ENCODE measurements at places on chromosomes 5 and 9.
A peak's percentile ranks its signal among the peaks of the same experiment; 100 is the strongest.

DNA sequence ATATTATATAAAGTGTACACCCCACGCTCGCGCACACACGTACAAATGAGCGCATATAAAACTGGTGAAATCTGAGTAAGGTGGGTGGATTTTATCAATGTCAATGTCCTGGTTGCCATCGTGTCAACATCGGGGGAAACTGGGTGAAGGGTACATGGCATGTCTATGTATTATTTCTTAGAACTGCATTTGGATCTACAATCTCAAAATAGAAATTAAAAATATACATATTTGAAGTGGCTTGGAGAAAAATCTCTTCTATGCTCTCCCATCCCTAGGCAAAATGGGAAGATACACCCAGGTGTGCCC, 763 bp upstream of the WHRN start:
- no peak for DNase-seq

- no peak for DNase-seq
These were observed 347.9 kb downstream of the CDH9 start for GRCh38 chr5:26690511-26690910.

DNA sequence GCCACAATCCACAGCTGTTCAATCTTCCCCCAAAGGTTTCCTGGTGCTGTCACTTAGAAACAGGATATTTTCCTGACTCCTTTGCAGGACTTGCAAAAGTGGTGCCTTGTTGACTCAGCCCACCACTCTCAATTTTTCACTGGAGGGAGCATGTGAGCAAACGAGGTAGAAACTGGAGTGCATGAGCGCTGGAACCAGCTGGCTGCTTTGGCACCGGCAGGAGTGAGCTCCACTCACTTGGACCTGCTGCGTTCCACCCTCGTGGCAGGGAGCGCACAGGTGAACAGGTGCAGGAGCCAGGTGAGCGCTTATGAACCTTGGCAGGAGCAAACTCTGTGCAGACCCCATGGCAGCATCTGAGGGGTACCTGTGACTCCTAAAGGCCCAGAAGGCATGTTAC, 364.1 kb upstream of the RORB start:
- no peak for DNase-seq

DNA sequence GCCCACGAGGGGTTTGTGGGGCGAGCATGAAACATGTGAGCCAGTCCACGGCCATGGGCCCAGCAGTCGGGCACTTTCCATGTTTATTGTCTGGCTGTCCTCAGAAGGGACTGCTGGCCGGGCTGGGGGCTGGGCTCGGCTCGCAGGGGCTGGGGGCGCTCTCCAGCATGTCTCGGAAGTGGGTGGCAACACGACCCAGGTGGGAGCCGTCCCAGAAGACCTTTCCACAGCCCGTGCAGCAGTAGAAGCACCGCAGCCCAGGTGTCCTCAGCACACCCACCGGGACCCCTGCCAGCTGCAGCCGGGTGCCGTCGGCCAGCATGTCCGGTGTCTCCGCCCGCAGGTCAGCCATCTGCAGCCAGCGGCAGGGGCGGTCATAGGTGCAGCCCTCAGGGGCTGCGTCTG, 4.8 kb upstream of the NRARP start:
- no peak for DNase-seq

DNA sequence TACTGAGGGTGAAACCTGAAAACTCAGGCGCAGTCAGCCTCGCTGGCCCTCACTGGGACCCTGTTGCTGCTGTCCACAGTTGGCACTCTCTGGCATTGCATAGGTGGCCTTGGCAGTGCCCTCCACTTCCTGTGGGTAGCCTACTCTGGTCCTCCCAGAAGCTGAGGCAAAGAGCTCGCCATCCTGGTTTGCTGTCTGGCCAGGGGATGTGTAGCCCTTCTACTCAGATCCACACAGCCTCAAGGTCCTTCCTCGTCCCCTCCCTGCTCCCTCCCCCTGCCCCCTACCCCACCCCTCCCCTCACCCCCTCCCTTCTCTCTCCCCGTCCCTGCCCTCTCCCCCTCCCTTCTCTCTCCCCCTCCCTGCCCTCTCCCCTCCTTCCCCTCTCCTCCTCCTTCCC, 176.0 kb downstream of the OLFM1 start:
- no peak for DNase-seq

GRCh38 chr9:109314011-109314531, 6.8 kb downstream of the EPB41L4B start:
- no peak for DNase-seq

- peak; percentile 33 for DNase-seq
These were observed 40.0 kb upstream of the MYO10 start for GRCh38 chr5:16975950-16976624.

DNA sequence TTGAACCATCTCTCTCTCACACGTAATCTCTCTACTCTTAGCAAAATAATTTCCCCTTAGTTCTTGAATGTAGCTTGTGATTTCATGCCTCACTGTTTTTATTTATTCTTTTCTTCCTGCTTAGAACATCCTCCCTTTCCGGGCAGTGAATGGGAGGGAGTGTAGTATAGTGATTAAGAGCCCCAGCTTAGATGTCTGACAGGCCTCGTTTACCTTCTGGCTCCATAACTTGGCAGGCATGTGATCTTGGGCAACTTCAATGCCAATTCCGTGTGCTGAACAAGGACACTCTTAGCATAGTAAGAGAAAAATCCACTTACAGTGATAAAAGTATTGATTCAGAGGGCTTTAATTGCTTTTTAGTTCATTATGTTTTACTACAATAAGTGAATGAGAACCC, 96.3 kb upstream of the TNPO1 start:
- no peak for DNase-seq

GRCh38 chr5:158100373-158100888, 241.5 kb upstream of the CLINT1 start:
- DNase-seq, result no peak

DNA sequence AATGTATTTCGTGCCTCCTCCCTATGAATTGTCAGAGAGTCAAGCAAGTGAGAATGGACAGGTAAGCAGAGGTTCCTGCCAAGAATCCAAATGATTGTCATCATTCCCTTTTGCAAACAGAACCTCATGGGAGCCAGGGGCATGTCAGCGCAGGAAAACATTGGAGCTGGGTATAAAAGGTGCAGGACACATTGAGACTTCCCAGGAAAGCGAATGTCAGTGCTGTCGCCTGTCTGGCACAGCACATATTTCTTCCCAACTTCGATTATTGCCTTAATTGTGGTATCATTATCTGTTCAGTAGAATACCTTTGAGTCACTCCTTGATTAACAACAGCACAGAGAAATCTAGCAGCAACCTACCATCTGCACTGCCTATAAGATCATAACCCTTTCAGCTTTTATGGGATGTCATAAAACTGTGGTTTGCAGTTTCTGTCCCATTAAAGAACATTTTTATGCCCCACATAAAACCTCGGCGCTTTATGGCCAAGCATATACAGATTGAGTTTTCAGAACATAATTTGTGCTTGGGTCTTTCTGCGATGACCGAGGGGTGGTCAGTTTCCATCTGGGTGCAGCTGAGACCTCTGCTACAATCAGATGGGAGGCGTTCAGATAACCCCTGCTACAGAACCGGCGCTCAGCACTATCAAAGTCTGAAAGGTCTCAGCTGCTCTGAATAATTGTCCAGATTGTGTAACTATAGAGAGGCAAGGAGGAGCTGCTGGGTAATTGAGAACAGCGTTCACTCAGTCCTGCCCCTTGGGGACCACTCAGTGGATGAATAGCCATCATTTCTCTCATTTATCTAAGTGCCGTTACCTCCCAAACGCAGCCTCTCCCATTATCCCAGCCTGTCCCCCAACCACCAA, 30.9 kb upstream of the WWC1 start:
- DNase-seq, result no peak

DNA sequence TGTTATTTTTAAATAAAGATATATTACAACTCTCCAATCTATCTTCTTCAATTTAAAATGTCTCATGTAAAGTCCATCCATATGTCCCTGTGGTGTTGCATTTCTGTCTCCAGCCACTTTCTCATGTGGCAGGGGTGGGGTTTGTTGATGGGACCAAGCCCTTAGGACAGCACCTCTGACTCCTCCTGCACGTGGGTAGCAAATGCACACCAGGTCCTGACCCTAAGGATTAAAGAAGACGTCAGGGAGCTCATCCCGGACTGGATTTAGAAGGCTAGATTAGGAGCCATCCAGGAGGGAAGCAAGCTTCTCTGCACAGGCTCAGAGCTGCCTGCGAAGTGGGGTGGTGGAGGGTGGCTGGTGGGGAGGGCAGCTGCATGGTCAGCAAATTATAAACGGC, 38.9 kb upstream of the FAM120AOS start:
- DNase-seq, result no peak

- DNase-seq, result no peak
These were observed 18.9 kb downstream of the PLK2 start for GRCh38 chr5:58440901-58441460.

DNA sequence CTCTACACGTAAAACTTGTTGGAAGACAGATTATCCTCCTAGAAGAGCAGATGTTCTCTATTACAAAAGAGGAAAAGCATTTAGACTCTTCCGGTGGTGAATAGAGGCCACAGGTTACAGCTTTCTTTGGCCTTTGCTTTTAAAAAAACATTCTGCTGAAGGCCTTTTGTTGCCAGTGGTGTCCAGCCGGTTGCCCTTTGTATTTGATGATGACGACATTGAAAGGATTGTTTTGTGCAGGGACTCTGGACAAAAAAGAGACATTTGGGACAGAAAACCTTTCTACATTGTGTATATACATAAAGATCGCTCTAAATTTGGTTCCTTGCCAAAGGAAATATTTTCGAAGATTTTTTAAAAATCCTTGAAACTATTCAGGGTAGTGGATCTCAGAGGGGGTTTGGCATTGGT, 180.3 kb downstream of the C9orf152 start:
- DNase-seq, result peak; percentile 96

GRCh38 chr5:94746731-94747124, 128.3 kb downstream of the SLF1 start:
- DNase-seq, result peak; percentile 74

GRCh38 chr9:100662122-100662521, 84.2 kb downstream of the CAVIN4 start:
- DNase-seq, result no peak

DNA sequence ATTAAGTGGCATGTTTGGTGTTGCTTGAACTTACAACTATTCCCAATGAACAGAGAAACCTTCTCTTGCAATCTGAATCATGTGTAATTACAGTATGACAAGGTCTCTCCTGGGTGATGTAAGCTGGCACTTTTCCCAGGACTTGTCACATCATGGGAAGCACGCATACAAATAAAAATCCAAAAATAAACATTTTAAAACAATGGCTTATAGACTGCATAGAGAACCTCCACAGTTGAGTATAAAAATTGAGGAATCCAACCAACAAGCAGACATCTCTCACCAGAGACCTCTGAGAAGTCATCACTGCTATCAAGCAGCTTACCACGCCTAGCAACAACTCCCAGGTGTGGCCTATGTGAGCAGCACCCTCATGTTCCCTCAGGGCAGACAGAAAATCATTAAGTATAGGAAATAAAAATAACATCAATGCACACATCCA, 3.9 kb downstream of the MLLT3 start:
- DNase-seq, result peak; percentile 84

DNA sequence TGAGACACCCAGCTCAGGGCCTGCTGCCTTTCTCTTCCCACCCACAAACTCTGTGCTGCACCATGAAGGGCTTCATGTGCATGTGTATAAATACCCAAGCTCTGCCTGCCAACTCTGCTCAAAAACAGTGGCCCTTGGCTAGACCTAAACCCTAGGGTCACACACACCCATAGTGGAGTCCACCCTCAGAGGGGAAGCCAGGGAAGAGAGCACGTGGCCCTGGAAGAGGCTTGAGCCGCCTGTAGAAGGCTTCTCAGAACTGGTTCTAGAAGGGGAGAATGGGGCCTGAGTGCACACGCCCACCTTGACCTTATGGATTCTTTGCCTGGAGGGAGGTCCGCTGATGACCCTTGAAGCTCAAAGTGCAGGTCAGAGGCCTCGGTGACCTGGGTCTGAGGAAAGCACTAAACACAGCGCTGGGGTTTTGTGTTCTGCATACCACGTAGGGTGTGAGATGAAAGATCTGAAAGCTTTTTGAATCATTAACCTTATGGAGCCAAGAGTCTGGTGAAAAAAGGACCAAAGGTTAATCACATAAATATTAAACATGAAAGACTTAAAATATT, 60.6 kb downstream of the CYFIP2 start:
- DNase-seq, result no peak

DNA sequence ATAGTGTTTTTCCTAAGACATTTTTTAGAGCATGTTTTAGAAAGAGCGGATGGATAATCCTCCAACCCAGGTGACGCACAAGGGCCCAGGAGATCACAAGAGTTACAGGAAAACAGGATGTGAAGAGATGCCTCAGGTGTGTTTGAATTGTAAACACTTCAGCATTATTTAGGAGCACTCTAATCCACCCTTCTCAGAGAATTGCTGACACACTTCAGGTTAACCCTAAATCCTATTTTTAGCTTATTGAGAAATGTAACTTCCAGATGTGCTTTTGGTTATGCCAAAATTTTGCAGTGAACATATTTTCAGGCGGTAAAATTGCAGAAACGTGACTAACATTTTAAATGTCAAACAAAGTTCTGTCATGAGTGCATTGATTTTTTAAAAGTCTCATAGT, 755.4 kb upstream of the CTNND2 start:
- no peak for DNase-seq

All from cardiac fibroblast (primary cell).